ENCODE measurements at places on chromosomes 13 and 19. TPM values are rescaled to one million over a fixed set of nuclear protein-coding genes. Genes with fewer than 3 reads are reported as not detected.
A peak's percentile ranks its signal among the peaks of the same experiment; 100 is the strongest.

Gene SIGLEC12
- not detected for total RNA-seq

- no peak for DNase-seq
Observed at GRCh38 chr19:40693150-40693788, 2.8 kb upstream of the NUMBL start.

DNA sequence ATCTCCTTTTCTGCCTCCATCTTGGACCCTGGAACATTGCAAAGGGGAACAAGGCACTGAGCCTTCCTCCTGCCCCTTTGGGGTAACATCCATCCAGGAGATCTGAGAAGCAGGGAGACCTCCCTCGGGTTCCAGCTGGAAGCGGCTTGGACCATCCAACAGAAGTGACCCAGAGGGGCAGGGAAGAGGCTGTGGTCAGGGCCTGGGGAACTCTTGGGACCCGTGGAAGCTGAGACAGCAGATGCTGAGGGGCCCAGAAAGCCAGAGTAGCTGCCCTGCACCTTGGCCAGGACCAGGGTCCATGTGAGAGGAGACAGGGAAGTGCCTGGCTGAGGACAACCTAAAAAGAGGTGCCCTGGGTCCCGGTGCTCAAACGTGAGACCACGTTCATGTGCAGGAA, 21.9 kb upstream of the KCTD15 start:
- no peak for DNase-seq

DNA sequence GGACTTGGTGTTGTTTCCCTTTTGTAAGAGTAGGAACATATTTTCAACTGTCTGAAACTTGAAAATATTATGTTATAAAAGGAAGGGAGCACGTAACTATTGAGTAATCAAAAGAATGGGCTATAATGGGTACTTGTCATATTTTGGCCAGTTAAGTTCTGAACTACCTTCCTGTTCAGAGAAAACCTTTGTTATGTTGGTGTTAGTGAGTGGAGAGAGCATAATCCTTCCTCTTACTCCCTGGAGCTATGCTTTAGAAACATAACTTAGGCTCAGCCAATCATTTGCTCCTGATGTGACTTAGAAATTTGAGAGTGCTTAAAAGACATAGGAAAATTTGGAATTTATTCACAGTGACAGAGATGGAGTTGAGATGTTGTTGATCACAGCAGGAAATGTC, 482.5 kb upstream of the SPRY2 start:
- DNase-seq, result no peak

DNA sequence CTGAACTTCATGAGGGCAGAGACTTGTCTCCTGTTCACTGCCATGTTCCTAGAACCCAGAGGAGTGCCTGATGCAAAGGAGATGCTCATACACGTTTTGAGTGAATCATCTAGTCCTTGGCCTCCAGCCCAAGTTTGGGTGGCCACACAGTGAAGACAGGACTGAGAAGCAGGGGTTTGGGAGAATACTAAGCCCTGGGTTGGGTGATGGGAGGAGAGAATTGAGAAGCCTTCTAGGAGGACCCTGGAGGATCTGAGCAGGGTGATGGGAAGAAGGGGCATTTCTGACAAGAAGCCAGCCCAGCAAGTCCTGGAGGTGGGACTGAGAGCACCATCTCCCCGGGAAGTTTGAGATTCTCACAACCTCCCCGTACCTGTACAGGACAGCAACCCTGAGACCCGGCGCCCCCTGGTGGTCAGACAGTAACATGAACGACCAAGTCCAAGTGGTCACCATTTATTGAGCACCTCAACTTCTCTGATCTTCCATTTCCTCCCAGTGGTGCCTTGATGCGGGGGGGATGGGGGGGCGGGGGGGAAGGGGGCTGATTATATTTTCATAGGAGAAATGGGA, 11.0 kb downstream of the CTU1 start:
- DNase-seq, result peak; percentile 83

DNA sequence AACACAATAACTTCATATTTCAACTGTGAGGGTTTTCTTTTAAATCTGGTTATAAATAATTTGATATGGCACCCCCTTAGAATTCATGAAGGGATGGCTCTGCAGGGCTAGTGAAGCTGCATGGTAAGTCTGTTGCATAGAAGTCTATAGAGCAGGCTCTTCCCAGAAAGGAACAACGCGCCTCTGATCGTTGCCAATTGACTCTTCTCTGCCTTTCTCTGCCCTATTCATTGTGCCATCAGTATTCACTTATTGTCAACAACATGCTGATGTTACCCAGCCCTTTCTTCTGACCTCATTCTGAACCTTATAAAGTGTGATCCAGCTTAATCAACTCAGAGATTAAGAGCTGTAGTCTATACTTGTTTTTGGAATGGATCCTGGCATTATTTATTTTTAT, 16.3 kb upstream of the DCT start:
- DNase-seq, result no peak

- DNase-seq, result peak; percentile 91
Observed at GRCh38 chr19:15779756-15780476, 7.5 kb upstream of the OR10H5 start.

All from sciatic nerve (tissue), 2 donors.